Activated T-helper 1 cell treated with anti-CD3 and anti-CD28 coated beads, Interleukin-2, amount 50 U/mL, for 16 hours (primary cell): ENCODE measurements at places on chromosomes 5 and 9.
A peak's percentile ranks its signal among the peaks of the same experiment; 100 is the strongest.

DNA sequence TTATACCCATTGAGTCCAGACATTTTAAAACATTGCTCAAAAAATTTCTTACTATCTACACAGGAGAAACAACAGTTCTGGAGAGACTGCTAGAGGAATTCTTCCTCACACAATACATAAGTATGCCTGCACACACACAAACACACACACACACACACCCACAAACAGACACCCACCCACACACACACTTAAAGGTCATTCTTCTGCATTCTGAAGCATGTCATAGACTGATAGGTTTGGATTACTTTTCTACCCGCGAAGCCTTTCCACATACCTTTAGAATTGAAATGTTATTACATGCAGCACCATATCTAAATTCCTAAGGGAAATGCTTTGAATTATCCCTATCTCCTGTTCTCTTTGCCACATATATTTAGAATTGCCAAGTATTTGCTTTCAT is 80.2 kb downstream of the FAM174A start:
- no peak for DNase-seq

- DNase-seq, result peak; percentile 2
These were observed 29.8 kb downstream of the TCF7 start for GRCh38 chr5:134143944-134144941.

- no peak for DNase-seq
These were observed 443.5 kb downstream of the PLK2 start for GRCh38 chr5:58016358-58016757.

GRCh38 chr5:179930788-179931473 is 23.2 kb upstream of the TBC1D9B start:
- no peak for DNase-seq

DNA sequence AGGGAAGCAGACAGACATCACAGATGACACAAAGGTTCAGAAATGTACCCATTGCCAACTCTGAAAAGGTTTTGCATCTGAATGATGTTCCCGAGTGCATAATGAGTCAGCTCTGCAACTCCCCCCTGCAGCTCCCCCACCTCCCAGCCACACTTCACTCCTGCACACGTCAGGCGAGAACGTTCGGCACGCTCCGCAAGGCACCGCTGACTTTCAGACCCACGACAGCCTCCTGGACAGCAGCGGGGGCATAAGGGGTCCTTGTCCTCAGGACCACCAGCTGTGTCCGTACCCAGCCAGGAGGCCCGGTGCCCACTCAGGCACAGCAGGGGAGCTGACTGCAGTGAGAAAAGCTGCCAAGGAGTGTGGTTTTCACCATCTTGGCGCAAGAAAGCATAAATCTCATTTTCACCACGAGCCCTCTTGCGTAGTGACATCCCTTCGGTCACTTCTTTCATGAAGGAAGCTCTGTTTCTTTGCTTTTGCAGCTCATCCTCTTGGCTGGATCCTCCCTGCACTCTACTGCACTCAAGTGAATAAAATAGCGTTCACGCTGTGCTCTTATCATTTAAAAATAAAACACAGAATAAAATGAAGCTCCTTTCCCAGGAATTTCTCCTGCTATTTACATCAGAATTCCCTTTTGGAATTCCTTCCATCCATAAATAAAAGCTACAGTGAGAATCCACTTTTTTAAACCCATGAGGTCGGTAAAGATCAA is 9.9 kb downstream of the GFPT2 start:
- DNase-seq, result no peak

DNA sequence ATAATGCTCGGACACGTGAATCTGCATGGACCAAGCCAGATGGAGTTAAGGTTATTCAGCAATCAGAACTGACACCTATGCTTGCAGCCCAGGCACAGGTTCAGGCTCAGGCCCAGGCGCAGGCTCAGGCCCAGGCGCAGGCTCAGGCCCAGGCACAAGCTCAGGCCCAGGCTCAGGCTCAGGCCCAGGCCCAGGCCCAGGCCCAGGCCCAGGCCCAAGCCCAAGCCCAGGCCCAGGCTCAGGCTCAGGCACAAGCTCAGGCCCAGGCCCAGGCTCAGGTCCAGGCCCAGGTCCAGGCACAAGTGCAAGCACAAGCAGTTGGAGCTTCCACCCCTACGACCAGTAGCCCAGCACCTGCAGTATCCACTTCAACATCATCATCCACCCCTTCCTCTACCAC is 11.8 kb downstream of the TCERG1 start:
- DNase-seq, result no peak

DNA sequence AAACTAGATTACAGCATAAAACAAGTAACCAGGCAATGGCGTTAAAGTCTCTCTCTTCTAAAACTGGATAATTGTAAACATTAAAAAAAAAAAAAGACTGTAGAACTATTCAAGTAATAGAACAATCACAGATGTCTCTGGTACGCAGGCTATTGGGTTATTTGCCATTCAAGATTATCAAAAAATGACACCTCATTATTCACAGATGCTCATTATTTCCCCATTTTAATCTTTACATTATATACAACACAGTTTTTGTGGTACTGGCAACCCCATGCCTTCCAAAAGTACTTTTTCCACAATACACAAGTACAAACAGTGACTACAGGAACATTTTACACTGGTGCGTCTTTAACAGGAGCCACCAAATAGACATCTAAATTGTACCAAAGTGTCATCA is 109.4 kb downstream of the ZNF608 start:
- no peak for DNase-seq

DNA sequence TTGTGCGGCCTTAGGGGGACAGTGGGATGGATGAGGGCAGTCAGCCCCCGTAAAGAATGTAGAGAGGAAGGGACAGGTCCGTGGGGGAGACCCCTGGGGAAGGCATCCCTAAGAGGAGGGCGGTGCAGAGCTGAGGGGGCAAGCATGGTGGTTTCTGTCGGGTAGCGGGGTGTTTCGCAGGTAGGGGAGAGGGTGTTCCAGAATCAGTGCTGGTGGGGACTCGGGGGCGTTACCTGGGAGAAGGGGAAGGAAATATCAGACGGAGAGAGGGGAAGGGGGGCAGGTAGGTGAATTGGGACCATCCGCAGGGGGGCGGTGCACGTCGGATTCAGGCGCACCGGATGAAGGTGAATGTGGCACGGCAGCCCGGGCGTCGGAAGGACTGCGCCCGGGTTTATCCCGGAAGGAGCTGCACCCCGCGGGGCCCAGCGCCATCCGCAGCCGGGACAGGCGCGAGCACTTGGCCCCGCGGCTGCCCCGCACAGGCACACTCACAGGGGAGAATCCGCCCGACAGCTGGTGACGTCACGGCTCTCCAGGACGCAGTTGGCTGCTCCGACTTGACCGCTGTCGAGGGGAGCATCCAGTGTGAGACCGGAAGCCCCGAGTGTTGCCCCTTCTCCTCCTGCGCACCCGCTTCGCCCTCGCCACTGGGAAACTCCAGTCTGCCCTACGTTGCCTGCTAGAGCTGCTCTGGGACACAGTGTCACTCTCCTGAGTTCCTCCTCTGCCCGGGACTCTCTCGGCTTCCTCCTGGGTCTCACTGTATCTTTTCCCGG is 1.3 kb downstream of the CD72 start:
- peak; percentile 45 for DNase-seq

- DNase-seq, result no peak
These were observed 879.8 kb upstream of the DMAC1 start for GRCh38 chr9:8679371-8679822.

- DNase-seq, result no peak
These were observed 23.6 kb downstream of the CNOT8 start for GRCh38 chr5:154881986-154882385.

- peak; percentile 69 for DNase-seq
These were observed 1.6 kb upstream of the NR4A3 start for GRCh38 chr9:99819856-99820684.

- no peak for DNase-seq
These were observed 114.3 kb upstream of the POC5 start for GRCh38 chr5:75831561-75831960.

- DNase-seq, result no peak
These were observed 9.1 kb upstream of the DNAJC25 start for GRCh38 chr9:111621895-111622480.

GRCh38 chr9:107635101-107635802 is 145.7 kb upstream of the KLF4 start:
- no peak for DNase-seq

DNA sequence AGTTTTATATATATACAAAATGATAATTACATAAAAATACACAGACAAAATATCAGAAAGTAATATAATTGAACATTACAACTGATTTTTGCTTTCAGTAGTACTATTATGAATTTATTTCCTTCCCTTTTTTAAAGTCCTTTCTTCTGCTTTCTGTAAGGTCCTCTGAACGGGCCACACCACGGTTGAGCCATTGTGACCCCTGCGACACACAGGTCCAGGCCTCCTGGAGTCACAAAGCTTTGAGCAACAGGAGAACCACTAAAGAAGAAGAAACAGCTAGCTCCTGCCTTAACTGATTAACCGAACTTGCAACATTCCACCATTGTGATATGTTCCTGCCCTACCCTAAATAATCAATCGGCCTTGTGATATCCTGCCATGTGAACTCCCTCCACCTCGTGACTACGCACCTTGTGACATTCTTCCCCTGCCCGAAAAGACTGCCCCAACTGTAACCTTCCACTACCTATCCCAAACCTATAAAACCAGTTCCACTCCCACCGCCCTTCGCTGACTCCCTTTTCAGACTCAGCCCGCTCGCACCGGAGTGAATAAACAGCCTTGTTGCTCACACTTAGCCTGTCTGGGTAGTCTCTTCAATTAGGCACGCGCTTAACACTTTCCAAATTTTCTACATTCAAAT is 375.0 kb upstream of the RFX3 start:
- no peak for DNase-seq

GRCh38 chr5:97628031-97628430 is 445.0 kb upstream of the RIOK2 start:
- no peak for DNase-seq

GRCh38 chr5:128684961-128685360 is 146.9 kb upstream of the FBN2 start:
- no peak for DNase-seq

DNA sequence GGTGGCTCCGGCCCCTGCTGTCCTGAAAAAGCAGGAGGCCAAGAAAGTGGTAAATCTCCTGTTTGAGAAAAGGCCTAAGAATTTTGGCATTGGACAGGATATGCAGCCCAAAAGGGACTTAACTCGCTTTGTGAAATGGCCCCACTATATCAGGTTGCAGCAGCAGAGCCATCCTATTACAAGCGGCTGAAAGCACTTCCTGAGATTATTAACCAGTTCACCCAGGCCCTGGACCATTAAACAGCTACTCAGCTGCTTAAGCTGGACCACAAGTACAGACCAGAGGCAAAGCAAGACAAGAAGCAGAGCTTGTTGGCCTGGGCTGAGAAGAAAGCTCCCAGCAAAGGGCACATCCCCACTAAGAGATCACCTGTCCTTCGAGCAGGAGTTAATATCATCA is 89.7 kb downstream of the MLLT3 start:
- DNase-seq, result no peak

DNA sequence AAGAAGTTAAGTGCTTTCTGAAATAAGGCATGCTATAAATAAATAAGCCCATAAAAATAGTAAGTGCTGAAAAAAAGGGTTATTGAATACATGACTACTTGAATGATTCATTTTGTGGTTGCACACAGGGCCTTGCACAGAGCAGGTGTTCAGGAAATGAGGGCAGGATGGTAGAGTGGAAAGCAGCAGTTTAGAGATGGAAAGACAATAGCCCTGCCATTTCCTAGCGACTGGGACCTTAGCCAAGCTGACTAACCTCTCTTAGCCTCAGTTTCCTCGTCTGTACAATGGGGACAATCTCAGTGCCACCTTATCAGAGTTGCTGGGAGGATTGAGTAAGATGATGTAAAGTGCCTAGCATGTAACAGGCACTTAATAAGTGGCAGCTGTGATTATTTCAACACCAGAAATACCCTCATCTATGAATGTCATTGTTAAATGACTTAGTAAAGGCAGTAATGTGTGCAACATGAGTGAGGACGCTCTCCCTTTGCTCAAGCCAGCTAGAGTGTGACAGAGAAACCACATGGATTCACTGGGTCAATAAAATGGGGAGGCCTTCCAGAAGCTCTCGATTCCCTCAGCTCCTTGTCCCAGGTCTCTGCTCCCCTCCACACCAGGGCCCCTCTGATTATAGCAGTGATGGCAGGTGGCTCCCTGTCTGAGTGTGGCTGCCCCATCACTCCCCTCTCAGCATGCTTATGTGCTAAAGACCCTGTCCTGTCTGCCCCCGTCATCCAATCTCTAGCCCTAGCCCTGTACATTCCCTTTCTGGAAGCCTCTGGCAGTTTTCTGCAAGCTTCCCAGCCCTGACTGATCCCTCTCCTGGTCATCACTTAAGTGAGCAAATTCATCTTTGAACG is 16.0 kb upstream of the PHF19 start:
- no peak for DNase-seq

GRCh38 chr5:68922172-68922987 is 171.4 kb upstream of the SLC30A5 start:
- no peak for DNase-seq

GRCh38 chr5:80174790-80175189 is 81.1 kb downstream of the SERINC5 start:
- DNase-seq, result no peak

DNA sequence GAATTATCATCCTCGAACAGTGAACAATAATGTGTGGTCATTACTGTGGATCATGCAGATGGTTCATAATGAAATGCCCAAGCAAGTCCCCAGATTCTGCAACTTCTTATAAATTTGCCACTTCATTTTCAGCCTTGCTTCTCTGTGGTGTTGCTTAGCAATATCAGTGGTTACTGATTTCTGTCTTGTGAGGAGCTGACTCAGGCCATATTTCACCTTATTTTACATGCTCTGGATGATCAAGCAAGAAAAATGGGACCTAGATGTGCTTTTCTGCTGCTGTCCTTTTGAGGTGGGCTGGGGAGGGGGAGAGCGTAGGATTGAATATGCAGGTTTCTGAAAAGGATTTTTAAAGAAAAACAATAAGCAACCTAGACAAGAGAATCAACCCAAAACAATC is 188.3 kb downstream of the SLC24A2 start:
- DNase-seq, result no peak

DNA sequence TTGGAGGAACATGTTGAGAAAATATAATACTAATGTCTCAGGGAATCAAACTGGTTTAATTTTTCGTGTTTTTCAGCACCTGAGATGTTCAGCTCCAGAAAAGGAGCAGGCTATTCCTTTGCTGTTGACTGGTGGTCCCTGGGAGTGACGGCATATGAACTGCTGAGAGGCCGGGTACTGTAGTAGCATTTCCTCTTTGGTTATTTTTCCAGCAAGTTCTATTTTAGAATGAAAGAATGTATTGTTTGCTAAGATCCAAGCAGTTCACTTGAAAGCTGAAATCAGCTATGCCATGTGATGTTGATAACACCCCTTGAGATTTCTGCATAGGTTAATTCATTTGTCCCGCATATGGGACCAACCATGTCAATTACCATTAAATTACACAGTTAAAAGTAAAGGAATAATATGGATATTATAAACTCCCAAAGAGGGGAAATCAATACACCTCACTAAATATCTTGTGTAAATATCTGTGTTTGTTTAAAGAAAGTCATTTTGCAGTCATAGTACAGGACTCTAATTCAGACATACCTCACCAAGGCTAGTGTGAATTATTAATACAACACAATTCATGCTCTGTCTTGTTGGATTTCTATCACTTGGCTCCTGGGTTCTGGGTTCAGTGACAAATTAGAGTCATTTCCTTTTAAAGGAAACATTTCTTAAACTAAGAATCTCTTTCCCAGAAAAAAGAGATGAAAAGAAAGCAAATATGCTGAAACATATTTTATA is 126.8 kb downstream of the STK32A start:
- DNase-seq, result no peak
